ENCODE measurements at places on chromosomes 2 and 18.
A peak's percentile ranks its signal among the peaks of the same experiment; 100 is the strongest.

DNA sequence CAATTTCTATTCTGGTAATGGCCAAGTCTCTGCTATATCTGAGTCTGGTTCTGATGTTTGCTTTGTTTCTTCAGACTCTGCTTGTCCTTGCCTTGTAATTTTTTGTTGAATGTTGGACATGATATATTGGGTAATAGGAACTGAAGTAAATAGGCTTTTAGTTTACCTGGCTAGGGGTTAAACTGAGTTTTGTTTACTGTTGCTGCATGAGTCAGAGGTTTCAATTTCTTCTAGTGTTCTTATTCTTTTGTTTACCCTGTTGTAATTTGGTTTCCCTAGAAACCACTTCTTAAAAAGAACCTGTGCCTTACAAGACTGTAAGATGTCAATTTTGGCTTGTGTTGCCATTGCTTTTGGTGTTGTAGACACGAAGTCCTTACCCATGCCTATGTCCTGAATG is 285.0 kb upstream of the KCNH7 start:
- H3K4me3 ChIP-seq = no peak overlapping the region
- no peaks in the 10 kb centered on the region for H3K4me1 ChIP-seq
- DNase-seq = no peak
- no peaks in the 10 kb centered on the region for H3K27me3 ChIP-seq

DNA sequence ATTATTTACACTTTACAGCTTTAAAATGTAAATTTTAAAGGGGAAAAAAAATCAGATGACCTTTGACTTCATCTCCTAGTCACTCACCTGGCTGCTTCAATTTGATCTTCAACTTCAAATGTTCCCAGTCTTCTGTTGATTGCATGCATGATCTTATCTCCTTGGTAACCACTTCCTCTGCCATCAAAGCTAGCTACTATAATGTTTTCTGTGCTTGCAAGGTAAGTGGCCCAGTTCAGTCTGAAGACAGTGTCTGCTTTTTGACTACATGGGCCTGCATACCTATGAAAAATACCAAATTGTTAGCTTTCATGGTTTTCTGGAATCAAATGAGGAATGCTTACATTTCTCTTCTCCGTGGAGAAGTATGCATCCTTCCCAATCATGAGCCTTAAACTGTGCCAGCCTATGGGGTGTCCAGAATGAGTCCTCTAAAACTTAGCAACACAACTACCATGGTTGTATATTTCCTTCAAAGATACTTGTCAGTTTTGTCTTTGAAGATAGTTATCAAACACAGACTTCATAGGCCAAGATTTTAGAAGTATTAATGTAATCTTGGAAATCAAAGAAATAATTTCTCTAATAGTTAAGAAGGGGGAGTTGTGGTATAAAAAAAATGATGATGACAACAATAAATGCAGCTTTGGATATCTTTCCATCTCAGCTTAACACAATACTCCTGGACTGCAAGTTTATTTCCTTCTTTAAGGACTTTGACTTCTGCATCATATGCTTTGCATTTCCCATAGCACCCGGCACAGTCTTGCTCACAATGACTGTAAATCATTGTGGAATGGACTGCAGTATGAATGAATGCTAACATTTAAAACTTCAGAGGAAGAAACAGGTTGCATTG is 62.1 kb downstream of the DPP4 start:
- H3K4me3 ChIP-seq = no peak overlapping the region
- no peak for DNase-seq
- peaks cover 26% of the 10 kb centered on the region for H3K4me1 ChIP-seq

GRCh38 chr2:237026981-237027711 is 58.5 kb upstream of the COPS8 start:
- DNase-seq = peak; percentile 62
- H3K4me1 ChIP-seq = no peaks in the 10 kb centered on the region
- no peaks in the 10 kb centered on the region for H3K27me3 ChIP-seq
- H3K36me3 ChIP-seq = no peaks in the 10 kb centered on the region
- no peak overlapping the region for H3K4me3 ChIP-seq

DNA sequence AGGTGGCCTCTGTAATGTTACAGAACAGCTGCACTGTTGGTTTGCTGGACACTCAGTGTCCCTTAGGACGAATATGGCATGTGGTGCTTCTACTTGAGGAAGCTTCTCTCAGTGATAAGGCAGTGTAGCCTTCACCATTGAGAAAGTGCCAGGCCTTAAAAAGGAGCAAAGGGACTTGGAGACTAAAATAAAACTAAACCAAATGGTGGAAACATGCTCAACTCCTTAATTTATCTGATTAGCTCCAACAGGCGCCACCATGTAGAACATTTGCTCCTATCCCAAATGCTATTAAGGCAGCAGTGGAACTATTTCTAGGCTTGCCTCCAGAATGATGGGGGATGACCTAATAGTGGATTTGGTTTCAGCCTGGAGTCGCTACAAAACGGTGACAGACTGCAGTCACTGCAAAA is 77.5 kb upstream of the MYL1 start:
- H3K36me3 ChIP-seq = no peaks in the 10 kb centered on the region
- no peaks in the 10 kb centered on the region for H3K4me1 ChIP-seq
- H3K27ac ChIP-seq = no peak overlapping the region
- no peak overlapping the region for H3K4me3 ChIP-seq
- H3K27me3 ChIP-seq = no peaks in the 10 kb centered on the region

GRCh38 chr2:228131833-228132232 is 49.7 kb downstream of the SPHKAP start:
- no peak for DNase-seq
- H3K27me3 ChIP-seq = no peaks in the 10 kb centered on the region
- H3K27ac ChIP-seq = no peak overlapping the region

GRCh38 chr2:20440001-20440560 is 6.8 kb upstream of the RHOB start:
- DNase-seq = no peak
- H3K4me3 ChIP-seq = no peak overlapping the region
- no peaks in the 10 kb centered on the region for H3K27me3 ChIP-seq
- no peaks in the 10 kb centered on the region for H3K36me3 ChIP-seq

DNA sequence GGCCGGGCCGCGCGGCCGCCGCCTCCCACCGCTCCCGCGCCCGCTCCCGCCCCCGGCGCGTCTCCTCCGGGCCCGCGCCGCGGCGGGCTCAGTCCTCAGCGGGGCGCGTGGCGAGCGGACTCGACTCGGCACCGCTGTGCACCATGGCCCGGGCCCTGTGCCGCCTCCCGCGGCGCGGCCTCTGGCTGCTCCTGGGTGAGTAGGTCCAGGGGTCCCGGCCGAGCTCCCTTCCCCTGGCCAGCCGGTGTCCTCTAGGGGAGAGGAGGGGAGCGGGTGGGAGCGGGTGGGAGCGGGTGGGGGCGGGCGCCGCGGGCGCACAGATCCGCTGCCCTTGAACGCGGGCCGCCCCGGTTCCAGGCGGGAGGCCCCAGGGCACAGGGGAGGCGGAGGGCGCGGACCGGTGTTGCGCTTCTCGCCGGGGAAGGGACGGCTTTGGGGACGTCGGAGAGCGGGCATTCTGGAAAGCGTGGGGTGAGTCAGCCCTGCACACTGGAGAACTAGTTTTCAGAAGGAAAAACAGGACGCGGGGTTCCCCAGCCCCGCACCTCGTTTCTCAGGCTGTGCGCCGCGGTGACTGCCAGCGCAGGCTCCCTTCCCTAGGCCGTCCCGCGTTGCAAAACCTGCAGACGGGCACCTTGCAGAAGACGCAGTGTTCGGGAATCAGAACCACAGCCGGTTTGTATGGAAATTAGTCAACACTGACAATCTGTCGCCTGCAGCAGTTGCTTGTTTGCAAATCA is at the start of gene RAMP1:
RAMP1 (plus strand) TSS at position 91 of the 740 bp plus-strand sequence; CDS start at position 144, 53 bp downstream.
- DNase-seq = no peak
- H3K4me3 ChIP-seq = peak within 1 kb of the TSS; percentile 87

DNA sequence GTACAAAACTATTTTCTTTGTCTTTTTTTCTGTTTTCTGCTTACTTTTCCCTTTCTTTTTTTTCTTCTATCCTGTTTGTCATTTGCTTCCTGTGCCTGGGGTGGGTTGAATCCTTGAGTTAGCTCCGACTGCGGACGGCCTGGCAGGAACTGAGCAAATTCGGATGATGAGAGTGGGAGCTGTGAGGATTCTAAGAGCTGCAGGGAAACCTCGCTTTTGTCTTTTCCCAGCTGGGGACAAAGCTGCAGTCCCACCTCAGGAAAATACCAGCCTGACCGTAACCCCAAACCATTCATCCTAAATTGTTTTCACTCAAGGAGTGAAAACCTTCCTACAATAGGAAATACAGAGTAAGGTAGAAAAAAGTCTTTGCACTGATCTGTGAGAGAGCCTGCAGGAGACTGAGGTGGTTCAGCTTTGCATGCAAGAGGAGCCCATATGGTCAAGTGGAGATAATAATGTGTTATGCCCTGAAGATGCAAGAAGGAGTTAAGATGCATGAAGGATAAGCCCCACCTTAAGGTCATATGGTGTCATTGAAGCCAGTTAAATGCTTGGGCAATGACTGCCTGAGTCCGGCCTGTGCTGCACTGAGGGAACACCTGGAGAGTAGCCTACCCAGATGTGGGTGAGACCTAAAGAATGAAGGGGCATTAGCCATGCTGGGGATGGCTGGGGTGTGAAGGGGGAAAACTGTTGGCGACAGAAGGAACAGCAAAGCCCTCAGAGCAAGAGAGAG is 31.7 kb upstream of the ARL4C start:
- H3K4me3 ChIP-seq = no peak overlapping the region
- peaks cover 7% of the 10 kb centered on the region for H3K27me3 ChIP-seq
- H3K4me1 ChIP-seq = peaks cover 13% of the 10 kb centered on the region
- no peak for DNase-seq

DNA sequence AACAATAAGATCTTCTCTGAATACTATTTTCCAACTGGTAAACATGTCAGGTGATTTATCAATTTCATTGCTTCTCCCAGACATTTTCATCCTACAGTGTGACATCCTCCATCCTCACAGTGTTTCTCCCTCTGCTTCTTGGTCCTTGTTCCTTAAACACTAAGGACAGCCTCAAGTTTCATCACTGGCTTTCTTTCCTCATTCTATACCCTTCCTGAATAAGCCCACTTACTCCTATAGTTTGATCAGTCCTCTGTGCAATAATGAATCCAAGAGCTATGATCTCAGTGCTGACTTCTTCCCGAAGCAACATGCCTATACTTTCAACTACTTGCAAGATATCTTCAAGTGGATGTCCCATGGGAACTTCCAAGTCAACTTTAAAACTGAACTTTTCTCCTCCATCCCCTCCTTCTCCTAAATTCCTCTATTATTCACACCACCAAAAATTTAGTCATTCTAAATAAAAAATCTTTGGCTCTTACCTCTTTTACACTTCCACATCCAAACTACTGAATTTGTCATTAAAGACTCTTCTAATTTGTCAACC is 87.6 kb downstream of the FAM228A start:
- no peaks in the 10 kb centered on the region for H3K4me1 ChIP-seq
- no peaks in the 10 kb centered on the region for H3K27me3 ChIP-seq
- DNase-seq = no peak

DNA sequence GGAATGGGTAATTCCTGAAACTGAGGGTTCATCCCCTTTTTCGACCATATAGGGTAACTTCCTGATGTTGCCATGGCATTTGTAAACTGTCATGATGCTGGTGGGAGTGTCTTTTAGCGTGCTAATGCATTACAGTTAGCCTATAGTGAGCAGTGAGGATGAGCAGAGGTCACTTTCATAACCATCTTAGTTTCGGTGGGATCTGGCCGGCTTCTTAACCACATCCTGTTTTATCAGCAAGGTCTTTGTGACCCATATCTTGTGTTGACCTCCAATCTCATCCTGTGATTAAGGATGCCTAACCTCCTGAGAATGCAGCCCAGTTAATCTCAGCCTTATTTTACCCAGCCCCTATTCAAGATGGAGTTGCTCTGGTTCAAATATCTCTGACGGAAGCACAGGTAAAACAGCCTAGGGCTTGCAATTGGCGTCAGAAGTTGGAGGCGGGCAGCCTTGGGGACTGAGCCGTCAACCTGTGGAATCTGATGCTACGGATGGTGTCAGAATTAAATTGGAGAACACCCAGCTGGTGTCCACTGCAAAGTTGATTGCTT is 19.5 kb downstream of the RALBP1 start:
- no peaks in the 10 kb centered on the region for H3K4me1 ChIP-seq
- DNase-seq = no peak
- no peaks in the 10 kb centered on the region for H3K27me3 ChIP-seq
- peaks cover 12% of the 10 kb centered on the region for H3K36me3 ChIP-seq

- DNase-seq = no peak
- peak overlapping the region; percentile 20 for H3K4me3 ChIP-seq
- H3K4me1 ChIP-seq = peaks cover 45% of the 10 kb centered on the region
- no peak overlapping the region for H3K27ac ChIP-seq
- peaks cover 51% of the 10 kb centered on the region for H3K27me3 ChIP-seq
- no peaks in the 10 kb centered on the region for H3K36me3 ChIP-seq
Measured at GRCh38 chr2:56014046-56014730, 90.6 kb upstream of the EFEMP1 start.

- no peak overlapping the region for H3K27ac ChIP-seq
- H3K36me3 ChIP-seq = no peaks in the 10 kb centered on the region
- peaks cover 52% of the 10 kb centered on the region for H3K27me3 ChIP-seq
- DNase-seq = no peak
- no peak overlapping the region for H3K4me3 ChIP-seq
Measured at GRCh38 chr2:68345129-68345875, 19.8 kb upstream of the PLEK start.

DNA sequence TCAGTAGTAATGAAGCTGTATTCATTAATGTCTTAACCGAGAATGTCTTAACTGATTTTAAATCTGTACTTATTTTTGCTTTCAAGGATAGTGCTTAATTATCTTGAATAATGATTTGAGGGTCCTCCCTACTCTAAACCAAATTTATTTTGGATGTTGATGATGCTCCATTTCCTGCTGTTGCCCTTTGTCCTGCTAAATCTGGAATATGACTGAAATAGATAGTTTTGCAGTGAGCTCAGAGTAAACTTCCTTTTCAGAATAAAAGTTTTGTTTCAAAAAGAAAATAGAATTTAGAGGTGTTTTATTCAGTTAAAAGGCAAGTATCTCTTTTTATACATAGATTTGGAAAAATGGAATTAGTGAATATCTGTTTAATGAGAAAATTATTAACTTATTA is 8.1 kb downstream of the NBEAL1 start:
- H3K4me1 ChIP-seq = peaks cover 16% of the 10 kb centered on the region
- H3K27ac ChIP-seq = no peak overlapping the region
- no peak overlapping the region for H3K4me3 ChIP-seq
- DNase-seq = no peak
- no peaks in the 10 kb centered on the region for H3K36me3 ChIP-seq

DNA sequence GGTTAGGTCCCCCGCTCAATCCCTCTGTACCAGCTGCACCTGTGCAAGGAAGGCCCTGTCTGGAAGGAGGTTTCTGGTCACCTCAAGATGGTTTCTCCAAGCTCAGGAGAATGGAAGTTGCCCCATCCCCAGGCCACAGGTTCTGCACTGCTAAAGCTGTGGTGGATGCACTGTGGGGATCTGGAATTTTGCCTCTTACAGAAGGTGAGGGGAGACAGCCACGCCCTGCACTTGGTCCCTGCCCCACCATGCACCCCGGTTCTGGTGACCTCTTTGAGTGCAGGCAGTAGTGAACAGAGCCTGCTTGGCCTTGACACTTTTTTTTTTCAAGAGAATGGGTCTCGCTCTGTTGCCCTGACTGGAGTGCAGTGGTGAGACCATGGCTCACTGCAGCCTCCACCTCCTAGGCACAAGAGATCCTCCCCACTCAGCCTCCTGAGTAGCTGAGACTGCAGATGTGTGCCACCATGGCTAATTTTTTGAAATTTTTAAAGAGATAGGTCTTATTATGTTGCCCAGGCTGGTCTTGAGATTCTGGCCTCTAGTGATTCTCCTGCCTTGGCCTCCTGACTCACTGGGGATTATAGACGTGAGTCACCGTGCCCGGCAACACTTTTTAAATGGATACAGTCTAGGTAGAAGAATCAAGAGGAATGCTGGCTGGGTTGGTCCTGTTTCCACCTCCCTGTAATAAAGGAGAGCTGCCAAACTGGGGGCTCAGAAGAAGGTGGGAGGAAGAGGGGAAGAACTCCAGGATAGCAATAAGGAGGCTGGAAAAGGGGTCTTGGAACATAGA is 5.8 kb upstream of the NT5DC4 start:
- H3K4me3 ChIP-seq = no peak overlapping the region
- no peak for DNase-seq
- H3K27ac ChIP-seq = peak overlapping the region; percentile 71
